ENCODE measurements at places on chromosomes 12 and 14.

GRCh38 chr14:31197671-31198070 lies 9.9 kb downstream of the HECTD1 start:
- DNase-seq = no peak

- no peak for DNase-seq
Observed at GRCh38 chr12:117120787-117121186, 21.6 kb upstream of the TESC start.

GRCh38 chr14:52314595-52315354 lies 663 bp downstream of the PTGER2 start:
- DNase-seq = no peak

- DNase-seq = no peak
Observed at GRCh38 chr14:65750906-65751305, 338.4 kb downstream of the FUT8 start.

- no peak for DNase-seq
Observed at GRCh38 chr12:92899386-92900001, 29.6 kb downstream of the EEA1 start.

- no peak for DNase-seq
Observed at GRCh38 chr12:5650281-5650680, 218.4 kb downstream of the NTF3 start.

- DNase-seq = no peak
Observed at GRCh38 chr12:116656306-116656705, 81.6 kb downstream of the SPRING1 start.

DNA sequence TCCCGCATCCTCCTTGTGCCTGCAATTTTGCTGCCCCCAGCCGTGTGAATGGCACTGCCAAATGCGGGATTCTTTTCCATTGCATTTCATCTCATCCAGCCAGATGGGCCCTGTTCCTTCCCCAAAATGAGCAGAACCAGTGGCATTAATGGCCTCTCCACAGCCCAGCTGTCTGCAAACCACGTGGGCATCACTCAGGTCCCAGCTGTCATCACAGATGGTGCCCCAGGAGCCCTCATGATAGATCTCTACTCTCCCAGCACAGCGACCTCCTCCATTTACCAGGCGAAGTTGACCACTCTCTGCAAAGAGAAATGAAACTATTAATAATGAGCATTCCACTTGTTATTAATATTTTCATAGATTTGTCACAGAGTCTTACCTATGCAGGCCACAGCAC lies 17.1 kb downstream of the CD163 start:
- no peak for DNase-seq

DNA sequence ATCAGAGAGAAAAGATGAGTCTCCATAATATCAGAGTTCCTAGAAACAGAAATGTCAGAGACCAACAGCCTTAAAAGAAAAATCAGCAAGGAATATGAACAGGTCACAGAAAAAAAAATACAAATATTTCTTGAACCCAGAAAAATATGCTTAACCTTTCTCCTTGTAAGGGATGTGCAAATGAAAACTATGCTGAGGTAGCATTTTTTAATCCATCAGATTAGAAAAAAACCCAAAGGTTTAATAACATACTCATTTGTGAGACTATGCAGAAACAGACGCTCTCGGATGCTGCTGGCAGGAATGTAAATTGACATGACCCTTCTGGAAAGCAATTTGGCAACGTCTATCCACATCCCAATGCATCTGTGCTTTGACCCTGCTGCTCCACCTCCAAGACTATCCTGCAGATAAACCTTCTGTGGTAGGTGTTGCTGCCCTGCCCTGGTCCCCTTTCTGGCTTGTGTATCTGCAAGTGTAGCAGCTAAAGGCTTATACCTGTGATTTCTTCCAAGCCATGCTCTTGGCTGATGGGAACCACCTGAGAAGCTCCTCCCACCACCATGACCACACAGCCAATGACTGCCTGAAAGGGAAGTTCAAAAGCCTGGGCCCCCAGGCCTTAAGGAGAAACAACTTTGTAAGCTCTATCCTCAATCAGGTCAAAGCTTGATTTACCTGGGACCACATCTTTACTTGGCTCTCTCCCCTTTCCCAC lies 49.4 kb downstream of the LTBP2 start:
- DNase-seq = no peak

GRCh38 chr14:57870686-57871457 lies 5.0 kb upstream of the SLC35F4 start:
- no peak for DNase-seq

DNA sequence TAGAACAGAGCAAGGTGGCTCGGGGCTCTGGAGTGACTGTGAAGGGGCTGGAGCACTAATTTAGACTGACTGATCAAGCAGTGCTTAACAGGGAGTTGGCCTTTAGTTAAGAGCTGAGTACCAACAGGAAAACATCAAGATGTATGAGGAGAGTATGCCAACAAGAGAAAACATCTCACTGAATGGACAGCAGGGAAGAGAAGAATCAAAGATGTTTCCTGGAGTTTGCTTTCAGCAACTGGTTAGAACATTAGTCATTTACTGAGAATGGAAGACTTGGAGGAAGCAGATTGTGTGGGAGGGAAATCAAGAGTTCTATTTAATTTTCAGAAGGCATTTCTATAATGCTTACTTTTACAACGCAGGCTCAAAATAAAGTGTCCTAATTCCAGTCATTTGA lies 259.3 kb downstream of the ADAMTS20 start:
- no peak for DNase-seq

- DNase-seq = no peak
Observed at GRCh38 chr12:76247992-76248391, 100.2 kb downstream of the BBS10 start.

- no peak for DNase-seq
Observed at GRCh38 chr12:29415111-29415510, 34.1 kb upstream of the ERGIC2 start.

DNA sequence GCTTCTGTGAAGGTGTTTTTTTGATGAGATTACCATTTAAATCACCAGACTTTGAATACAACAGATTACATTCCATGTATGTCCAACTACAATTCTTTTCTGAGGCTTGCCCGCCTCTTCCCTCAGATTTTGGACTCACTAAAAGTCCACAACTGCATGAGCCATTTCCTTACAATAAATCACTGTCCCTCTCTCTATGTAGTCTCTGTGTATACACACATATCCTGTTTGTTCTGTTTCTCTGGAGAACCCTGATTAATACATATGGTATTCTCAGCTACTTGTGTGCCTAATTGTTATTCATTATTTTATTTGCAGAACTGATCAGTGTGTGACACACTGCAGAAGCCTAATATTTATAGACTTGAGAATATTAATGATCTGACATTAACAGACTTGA lies 2.4 kb upstream of the MIPOL1 start:
- DNase-seq = no peak

DNA sequence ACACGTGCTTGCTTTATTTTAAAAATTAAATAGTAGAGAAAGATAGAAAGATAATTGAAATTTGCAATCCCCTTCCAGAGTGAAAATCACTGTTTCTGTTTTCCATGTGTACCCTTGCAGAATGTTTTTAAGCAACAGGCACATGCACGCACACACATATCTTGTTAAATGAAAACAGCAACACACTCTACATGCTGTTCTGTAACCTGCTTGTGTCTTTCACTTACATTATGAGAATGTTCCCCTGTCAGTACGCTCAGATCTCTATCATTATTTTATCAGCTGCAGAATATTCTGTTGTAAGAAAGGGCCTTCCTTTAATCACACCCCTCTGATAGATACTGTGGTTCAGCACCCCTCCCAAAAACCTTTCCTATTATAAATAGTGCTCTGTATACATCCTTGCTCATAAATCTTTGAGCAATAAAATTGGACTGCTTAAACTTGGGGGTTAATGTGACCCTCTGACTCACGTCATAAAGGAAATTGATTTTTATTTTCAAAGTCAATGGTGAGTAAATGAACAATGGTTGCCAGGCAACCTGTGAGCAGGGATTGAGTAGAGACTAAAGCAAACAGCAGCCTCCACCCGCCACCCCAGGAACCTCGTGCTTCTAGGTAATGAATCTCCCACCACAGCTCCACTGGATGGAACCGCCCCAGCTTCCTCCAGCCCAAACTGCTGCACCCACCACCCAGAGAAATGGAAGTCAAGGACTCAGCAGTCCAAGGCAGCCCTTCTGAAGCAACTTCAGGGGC lies 31.9 kb upstream of the CHGA start:
- DNase-seq = no peak

- DNase-seq = no peak
Observed at GRCh38 chr12:50606675-50607375, 102.0 kb downstream of the DIP2B start.

DNA sequence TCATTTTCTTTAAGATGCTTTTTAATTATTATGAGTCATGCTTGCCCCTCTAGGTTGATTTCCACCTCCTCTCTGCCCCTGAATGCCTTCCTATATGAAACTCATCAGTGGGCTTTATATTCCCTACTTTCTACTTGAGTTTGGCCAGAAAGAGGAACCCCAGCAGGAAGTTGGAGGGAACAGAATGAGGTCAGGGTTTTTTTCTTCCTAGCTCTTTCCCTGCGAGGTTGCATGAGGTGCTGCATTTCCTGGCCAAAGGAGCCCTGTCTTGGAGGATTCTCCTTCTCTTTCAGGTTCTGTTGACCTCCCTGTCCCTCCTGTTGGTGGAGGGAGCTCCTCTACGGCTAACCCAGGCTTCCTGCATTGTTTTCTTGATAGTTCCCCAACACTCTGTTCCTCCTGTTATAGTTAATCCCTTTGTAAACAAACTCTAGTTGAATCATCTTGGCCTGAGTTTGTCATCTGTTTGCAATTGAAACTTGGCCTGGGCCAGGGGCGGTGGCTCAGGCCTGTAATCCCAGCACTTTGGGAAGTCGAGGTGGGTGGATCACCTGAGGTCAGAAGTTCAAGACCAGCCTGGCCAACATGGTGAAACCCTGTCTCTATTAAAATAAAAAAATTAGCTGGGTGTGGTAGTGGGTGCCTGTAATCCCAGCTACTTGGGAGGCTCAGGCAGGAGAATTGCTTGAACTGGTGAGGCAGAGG lies 15.3 kb upstream of the SPIC start:
- no peak for DNase-seq

DNA sequence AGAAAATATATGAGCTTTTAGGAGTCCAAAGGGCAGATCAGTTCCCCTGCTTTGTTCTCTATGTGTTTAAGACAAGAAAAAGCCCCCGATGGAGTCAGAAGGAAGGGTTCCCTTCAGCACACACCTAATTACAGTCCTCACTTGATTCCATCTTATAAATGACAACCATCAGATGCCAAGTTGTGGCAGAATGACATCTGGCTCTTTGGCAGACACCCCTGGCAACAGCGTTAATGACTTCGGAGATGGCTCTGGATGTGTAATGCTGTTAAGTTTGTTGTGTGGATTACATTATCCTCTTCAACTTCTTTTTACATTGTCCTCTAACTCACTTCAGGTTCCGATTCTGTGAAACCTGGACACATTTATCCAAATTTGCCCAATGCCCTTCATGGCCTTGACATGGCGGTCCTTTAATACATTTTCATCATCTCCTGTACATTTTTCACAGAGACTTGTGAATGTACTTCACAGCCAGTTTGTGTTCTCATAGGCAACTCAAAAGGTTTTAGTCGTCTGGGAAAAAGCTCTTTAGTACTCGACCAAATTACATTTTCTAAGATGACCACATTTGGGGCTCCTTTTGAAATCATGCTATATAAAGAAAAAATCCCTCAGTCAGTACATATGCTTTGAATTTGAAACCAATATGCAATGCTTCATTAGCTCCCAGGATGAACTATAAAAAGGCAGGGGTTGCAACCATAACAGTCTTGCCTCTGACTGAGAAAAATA lies 667.8 kb downstream of the NOVA1 start:
- DNase-seq = no peak

DNA sequence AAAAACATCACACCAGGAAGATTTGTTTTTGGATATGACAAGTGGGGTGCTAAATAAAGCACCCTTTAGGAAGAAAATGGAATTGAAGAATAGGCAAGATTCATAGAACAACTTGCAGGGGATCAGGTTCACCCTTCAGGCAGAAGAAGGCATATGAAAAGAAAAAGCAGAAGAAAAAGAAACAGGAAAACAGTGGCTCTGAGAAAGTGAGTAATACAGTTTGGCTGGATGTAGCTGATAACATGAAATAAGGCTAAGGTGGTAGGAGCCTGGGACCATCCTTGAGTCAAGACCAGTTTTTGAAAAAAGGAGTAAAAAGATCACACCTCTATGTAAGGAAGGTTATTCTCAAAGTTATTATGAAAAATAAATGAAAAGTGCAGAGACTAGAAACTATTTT lies 42.4 kb downstream of the TRIP11 start:
- peak; percentile 68 for DNase-seq

DNA sequence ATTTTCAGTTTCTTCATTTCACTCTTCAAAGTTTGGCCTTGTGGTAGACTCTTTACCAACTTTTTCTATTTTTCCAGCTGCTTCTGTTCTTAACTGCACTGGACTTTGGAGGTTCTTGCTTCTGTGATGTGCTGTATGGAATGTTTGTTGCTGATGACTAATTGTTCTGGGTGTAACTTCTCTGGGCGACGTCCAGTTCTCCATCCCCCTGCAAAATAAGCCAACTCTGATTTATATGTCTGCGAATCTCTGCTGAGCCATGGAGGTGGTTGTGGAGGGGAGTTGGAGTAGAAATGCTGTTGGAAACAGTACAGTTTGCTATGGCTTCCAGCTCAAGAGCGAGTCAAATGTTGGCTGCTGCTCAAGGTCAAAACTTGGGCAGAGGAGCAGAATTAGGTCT lies 113.9 kb upstream of the DYRK2 start:
- DNase-seq = no peak

DNA sequence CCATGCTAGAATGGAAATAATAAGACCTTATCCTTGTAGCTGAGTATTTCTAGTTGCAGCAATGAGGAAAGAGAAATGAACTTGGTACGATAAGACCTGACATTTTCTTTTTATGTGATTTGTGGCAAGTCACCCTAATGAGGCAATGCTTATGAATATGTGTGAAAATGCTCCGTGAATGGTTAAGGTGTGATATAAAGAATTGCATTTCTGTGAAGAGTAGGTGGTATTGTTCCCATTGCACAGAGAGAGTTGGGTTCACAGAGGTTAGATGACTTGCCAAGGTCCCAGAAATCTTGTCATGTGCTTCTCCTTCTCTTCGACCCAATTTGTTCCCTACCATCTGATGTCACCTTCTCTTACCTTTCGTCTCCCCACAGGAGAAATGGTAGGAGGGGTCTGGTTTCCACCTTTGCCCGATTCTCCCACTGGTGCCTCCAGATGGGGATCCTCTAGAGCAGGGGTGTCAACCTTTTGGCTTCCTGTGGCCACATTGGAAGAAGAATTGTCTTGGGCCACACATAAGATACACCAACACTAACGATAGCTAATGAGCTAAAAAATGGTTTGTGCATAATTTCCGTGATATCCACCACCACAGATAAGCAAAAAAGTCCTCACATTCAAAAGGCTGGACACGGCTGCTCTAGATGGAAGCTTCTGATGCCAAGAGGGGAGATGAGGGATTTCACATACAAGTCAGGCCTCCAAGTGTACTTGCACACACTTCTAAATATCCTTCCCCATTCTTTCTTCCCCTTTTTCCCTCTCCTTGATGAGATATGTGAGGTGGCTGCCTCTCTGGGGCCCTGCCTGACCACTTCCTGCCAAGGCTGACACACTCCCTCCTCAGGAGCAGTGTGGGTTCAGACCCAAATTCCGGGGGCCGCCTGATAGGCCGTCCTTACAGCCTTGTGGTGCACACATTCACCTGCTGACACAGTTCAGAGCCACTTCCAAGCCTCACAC lies 96.1 kb downstream of the PLXNC1 start:
- peak; percentile 95 for DNase-seq
